Stimulated activated CD4-positive, alpha-beta T cell treated with anti-CD3 and anti-CD28 coated beads, Interleukin-1b, Interleukin-23, amount 100 ng/mL, for 1 hour (primary cell): ENCODE measurements at places on chromosomes 5 and 9.

GRCh38 chr5:43572357-43572756, 15.5 kb upstream of the PAIP1 start:
- DNase-seq, result no peak

- DNase-seq, result no peak
These were observed 401.9 kb upstream of the IRX2 start for GRCh38 chr5:3153226-3153858.

DNA sequence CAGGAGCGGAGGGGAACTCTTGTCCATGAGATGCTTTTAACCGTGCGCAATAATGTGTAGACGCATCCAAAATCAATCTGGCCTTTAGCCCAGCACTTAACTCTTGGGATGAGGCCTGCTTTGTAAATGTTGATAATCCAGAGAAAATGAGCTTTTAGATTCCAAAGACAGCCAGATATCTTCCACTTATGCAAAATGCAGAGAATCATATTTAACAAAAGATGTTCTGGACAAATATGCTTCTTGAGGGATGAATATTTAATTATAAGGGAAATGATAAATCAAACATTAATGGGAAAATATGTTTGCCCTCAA, 5.6 kb downstream of the S1PR3 start:
- DNase-seq, result no peak

GRCh38 chr9:114086607-114087006, 8.5 kb upstream of the AMBP start:
- no peak for DNase-seq

DNA sequence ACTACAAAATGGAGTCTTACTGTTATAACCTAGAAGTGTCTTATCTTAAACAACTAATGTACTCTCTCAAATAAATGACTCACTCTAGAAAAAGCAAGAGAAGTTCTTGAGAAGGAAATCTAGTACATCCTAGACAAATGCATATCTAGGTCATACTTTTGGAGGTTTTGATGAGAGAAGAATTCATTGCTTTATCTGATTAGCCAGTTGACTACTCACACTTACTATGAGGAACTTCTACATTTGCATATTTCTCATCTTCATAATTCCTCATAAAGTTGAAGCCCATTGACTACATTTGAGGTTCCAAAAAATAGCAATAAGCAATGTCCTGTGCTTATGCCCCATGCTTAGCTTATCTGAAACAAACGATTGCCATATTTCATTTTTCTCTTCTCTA, 2.8 kb downstream of the JAKMIP2 start:
- DNase-seq, result no peak

DNA sequence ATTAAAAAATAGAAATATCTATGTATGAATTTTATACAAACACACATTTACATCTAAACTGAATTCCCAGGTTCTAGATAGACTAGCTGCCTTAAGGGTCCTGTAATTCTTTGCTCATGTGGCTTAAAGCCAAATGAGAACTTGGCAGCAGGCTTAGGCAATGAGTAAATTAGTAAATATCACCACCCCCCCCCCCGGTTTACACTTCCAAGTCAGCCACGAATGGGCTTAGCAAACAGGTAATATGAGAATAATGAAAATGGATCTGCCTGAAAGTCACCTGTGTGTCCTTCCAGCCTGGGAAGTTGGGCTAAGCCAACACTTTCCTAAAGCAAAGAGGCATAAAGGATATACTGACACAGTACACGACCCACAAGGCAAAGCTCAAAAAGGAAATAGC, 108.6 kb downstream of the KLHL3 start:
- DNase-seq, result no peak

GRCh38 chr5:158796812-158797497, 302.8 kb downstream of the EBF1 start:
- DNase-seq, result no peak

GRCh38 chr5:109412981-109413402, 3.2 kb upstream of the PJA2 start:
- no peak for DNase-seq

GRCh38 chr9:80492221-80492620, 920.5 kb downstream of the TLE4 start:
- DNase-seq, result no peak

GRCh38 chr5:1782385-1783215, 17.0 kb downstream of the MRPL36 start:
- DNase-seq, result no peak

DNA sequence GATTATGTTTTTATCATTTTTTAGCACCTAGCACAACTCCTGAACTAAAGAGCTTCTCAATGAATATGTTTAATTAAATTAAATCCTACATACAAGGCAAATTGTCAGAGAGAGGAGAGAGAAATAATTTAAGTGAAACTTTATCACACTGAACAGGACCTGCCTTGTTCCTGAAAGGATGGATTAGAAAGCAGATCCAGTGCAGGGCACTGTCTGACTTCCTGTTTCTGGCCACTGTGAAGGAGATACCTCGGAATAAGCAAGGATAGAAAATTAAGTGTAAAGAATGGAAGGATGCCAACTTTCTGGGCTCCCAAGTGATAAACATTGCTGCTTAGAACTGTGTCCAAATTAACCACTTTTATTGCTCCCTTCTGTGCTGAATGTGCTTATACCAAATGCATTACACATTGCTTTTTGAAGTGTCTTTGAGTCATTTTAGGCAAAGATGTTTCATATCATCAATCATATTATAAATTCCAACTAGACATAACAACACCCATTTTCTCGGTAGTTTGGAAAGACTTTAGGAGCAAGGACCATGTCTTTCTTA, 89.1 kb upstream of the SPDL1 start:
- DNase-seq, result no peak

- no peak for DNase-seq
These were observed 453.5 kb downstream of the RAB3C start for GRCh38 chr5:59036274-59036961.

GRCh38 chr5:84069608-84070179, 315.0 kb downstream of the EDIL3 start:
- DNase-seq, result no peak

GRCh38 chr5:161086461-161086860, 234.4 kb upstream of the ATP10B start:
- DNase-seq, result no peak

- no peak for DNase-seq
These were observed 69.2 kb upstream of the SH3GL2 start for GRCh38 chr9:17509701-17510100.

DNA sequence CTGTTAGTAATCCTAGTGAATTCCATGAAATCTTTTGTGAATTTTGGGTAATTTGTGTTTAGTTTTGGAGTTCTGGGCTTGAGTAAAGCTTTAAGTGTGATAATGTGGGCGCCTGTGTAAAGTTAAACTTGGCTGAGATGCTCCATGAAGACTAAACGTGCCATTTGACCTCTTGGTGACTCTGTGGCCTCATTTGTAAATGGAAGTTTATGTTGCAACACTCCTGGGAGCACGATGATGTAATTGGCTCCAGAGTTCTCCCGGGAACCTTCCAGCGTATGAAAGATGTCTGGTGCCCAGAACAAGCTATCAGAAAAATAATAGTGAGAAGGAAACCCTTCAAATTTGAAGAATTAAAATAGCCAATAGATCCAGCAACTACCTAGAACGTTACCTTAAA, 981.2 kb downstream of the TLE4 start:
- DNase-seq, result no peak

- DNase-seq, result no peak
These were observed 104.4 kb downstream of the C5orf15 start for GRCh38 chr5:133863857-133864585.

DNA sequence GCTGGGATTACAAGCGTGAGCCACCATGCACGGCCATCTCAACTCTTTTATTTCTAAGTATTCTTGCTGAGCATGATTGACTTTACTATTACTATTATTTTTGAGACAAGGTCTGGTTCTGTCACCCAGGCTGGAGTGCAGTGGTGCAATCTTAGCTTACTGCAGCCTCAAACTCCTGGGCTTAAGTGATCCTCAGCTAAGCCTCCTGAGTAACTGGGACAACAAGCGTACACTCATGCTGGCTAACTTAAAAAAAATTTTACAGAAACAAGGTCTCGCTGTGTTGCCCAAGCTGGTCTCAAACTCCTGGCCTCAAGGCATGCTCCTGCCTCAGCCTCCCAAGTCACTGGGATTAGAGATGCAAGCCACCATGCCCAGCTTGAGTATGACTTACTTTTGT, 443.7 kb downstream of the ARHGEF28 start:
- no peak for DNase-seq

DNA sequence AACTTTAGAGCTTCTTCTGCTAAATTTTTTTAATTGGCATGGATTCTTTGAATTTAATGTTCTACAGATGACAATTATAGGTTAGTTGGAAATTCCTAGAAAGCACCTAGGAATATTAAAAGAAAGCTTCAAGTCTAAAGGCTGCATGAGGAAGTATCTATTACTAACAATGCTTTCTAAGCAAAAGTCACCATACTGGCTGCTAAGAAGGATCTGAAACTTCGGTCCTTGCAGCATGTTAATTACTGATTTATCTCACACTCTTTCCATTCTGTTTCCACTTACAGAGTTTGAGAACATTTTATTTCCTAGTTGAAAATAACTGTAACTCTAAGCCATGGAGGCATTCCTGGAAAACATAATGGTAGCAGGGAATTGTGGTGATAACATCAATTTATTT, 8.4 kb downstream of the SEMA6A start:
- no peak for DNase-seq

DNA sequence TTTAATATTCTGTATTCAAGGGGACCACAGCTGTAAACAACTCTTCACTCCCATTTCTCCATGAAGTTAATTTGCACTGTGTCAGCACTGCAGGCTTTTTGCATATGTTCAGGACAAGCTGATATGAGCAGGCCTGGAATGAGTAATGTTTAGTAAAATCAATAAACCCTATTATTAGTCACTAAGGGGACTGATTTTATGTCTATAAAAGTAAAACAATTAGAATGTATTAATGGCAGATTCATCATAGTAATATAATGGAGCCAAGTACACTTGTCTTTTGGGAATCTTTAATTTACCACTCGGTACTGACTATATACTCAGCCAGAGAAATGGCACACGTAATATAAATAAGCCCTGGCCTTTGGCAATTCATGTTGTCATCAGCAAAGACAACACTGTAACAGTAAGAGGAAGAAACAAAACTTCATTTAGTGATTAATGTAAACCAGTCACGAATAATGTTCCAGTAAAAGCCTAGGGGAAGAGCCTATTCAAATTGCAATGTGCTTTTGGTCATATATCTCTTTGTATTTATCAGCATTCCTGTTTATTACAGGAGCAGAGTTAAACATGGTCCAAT, 111.6 kb downstream of the ZNF608 start:
- DNase-seq, result no peak

- DNase-seq, result no peak
These were observed 20.1 kb upstream of the FCN2 start for GRCh38 chr9:134860510-134860909.

DNA sequence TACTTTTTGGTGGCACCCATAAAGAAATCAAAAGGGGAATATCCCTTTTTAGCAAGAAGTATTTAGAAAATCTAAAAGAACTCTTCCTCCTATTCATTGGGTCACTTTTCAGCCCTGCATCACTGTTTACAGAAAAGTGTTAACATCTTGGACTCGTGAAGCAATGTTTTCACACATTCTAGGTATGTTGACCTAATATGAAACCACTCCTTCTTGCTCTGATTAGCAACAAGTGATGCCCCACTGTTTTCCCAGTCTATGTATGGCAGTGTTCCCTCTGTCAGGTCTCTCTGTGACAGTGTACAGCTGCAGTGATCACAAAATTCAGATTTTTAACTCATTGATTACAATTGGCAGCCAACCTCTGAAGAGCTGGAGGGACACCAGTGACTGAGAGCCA, 148.2 kb upstream of the SLC12A2 start:
- DNase-seq, result no peak

DNA sequence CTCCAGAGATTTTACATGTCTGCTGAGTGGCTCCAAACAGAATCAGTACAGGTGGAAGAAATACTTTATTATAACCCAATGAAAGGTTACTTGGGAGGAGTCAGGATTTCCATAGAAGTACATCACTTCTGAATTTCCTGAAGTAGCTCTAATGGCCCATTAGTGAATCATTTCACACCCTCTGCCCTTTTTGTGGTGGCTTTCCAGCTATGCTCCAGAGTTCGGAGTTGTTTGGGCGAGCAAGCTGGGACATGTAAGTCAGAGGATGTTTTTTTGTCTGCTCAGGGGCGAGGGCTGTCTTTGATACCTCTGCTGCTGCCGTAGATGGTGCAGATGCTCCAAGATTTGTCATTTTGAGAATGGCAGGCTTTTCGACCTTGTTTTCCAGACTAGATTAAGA, 226.1 kb downstream of the GOLPH3 start:
- DNase-seq, result no peak

- DNase-seq, result no peak
These were observed 77.7 kb downstream of the ZNF354C start for GRCh38 chr5:179137643-179138567.

- no peak for DNase-seq
These were observed 272.0 kb upstream of the ACTBL2 start for GRCh38 chr5:57754616-57755015.

GRCh38 chr9:114196979-114197622, 41.8 kb downstream of the COL27A1 start:
- DNase-seq, result no peak

GRCh38 chr5:55973296-55973695, 21.5 kb downstream of the IL6ST start:
- DNase-seq, result no peak

- DNase-seq, result no peak
These were observed 9.0 kb upstream of the ZDHHC21 start for GRCh38 chr9:14702200-14702720.

- DNase-seq, result no peak
These were observed 18.3 kb upstream of the ECPAS start for GRCh38 chr9:111502506-111502905.

GRCh38 chr5:42057254-42057690, 132.2 kb downstream of the FBXO4 start:
- peak; percentile 10 for DNase-seq

GRCh38 chr9:124320062-124320973, 62.6 kb downstream of the NEK6 start:
- DNase-seq, result no peak

DNA sequence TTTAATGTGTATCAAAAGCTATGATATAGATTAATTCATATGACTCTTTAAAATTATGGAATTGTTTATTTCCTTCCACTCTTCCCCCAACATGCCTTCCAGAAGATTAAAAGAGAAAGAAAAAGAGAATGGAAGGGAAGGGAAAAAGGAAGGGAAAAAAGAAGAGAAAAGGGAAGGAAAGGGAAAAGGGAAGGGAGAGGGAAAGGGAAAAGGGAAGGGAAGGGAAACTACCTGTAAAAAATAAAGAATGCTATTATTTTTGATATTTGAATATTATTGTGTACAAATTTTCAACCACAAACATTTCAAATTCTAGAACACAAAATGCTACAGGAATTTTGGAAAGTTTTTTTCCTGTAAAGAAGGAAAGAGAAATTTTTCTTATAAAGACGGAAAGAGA, 281.7 kb downstream of the SLCO4C1 start:
- no peak for DNase-seq

GRCh38 chr5:151348789-151349188, 1.4 kb upstream of the SLC36A2 start:
- no peak for DNase-seq
